ENCODE measurements at places on chromosomes 5 and 9.
A peak's percentile ranks its signal among the peaks of the same experiment; 100 is the strongest.

DNA sequence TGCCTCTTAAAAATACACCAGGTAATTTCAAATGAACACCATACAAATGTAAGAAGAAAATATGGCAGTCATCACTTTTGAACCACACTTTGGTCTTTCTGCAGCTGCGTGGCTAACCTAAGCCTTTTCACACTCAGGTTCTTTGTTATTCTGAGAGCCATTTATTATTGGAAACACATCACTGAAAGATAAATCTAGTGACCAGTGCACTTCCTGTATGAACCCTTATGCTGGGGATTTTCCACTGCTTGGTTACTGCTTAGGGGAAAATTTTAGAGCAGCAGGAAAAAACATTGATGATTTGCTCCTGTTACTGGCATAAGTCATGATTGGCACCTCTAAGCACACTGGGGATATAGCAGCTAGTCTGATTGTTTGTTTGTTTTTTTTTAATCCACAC is 58.6 kb upstream of the RANBP3L start:
- DNase-seq, result no peak

- DNase-seq, result no peak
Measured at GRCh38 chr9:101758304-101758930, 20.0 kb upstream of the GRIN3A start.

DNA sequence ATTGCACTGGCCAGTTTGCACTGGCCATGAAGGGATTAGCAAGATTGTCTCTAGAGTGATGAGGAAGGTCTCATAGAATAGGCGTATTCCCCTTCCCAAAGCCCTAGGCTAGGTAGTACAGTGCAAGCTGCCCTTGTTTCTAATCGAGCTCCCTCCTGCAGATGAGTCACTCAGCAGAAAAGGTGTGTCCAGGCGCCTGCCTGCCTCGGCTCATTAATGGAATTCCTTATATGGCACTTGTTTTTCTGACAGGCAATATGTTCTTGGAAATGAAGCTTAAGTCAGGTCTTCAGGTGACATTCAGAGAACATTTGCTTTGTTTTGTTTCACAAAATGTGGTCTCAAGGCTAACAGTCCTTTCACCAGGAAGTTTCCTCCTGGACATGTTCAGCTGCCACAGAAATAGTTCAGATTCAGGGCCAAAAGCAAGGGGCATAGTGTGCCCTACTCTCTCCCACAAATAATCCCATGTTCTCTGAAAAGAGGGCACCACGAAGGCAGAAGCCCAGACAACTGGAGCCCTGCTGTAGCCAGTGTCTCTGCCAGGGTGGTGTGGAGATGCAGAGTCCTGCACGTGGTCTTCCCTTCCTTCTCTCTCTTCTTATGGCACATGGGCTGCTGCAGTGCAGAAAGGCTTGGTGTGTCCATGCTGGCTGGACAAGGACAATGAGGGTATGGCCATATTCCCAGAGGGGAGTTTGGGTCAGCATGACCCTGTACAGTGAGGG is 281.1 kb upstream of the MAP3K1 start:
- peak; percentile 76 for DNase-seq

GRCh38 chr5:40266952-40267351 is 412.8 kb upstream of the PTGER4 start:
- no peak for DNase-seq

GRCh38 chr9:110799396-110799795 is 130.8 kb downstream of the MUSK start:
- no peak for DNase-seq

DNA sequence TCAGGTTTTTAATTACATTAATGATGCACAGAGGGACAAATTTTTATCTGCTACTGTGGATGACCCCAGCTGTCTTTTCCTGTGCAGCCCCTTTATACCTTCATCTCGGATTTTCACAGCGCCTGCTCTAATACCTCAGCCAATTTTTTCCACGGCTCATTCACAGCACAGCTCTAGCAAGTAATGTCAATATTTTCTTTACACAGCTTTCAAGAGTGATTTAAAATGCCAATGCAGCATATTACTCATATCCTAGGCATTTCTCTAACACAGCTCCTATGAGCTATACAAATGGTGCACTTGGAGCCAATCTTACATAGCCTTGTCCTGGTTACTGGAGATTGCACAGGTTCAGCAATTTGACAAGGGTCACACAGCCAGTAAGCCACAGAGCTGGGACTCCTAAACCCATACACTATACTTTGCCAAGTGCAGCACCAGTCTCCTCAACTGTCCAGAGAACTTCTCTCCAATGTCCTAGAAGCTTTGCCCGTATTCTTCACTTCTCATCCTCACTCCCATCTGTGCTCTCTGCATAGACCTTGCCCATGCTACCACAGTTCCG is 661.8 kb downstream of the DTWD2 start:
- DNase-seq, result peak; percentile 85

GRCh38 chr5:159402311-159402710 is 72.0 kb upstream of the IL12B start:
- DNase-seq, result peak; percentile 14

DNA sequence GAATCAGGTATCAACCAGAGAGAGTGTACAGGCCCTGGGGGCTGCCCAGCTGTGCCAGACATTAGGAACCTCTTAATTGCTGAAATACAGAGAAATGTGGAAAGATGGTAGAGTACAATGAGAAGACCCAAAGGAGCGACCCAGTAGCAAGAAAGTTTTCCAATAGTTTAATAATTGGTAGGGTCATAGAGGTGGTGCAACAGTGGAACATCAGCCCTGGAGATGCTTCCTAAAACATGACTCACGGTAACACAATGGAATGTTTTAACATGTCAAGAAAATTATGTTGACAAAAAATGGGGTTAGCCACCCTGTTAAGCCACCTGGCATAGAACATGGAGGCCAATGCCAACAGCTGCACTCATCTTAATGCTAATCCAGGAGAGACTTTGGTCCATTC is 284.1 kb downstream of the ELAVL2 start:
- no peak for DNase-seq

DNA sequence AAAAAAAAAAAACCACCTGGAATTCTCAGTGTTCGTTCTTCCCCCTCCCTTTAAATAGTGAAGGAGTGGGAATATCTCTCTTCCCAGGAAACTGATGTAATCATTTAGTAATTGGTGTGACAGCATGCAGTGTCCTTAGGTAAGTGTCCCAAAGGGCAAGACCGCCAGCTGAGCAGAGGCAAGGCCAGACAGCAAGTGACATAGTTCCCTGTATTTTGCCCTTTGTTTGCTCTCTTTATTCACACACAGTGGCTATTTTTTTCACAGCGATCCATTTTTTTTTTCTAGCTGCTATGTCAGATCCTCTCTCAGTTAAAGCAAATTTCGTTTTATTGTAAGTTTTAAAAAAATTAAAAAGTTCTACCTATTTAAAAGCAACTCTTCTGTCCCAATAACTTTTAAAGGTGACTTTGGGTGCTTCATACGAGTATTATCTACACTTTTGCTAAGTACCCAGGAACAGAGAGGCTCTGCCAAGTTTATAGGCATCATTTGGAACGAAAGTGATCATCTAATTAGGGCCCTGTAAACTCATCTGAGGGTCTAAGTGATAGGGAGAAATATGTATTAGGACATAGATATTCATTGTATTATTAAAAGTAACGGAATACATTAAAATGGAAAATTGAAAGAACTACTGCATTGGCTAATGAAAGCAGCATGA is 98.2 kb upstream of the ALDH1A1 start:
- no peak for DNase-seq

- DNase-seq, result peak; percentile 55
Measured at GRCh38 chr9:107243742-107244141, 39.3 kb upstream of the RAD23B start.

DNA sequence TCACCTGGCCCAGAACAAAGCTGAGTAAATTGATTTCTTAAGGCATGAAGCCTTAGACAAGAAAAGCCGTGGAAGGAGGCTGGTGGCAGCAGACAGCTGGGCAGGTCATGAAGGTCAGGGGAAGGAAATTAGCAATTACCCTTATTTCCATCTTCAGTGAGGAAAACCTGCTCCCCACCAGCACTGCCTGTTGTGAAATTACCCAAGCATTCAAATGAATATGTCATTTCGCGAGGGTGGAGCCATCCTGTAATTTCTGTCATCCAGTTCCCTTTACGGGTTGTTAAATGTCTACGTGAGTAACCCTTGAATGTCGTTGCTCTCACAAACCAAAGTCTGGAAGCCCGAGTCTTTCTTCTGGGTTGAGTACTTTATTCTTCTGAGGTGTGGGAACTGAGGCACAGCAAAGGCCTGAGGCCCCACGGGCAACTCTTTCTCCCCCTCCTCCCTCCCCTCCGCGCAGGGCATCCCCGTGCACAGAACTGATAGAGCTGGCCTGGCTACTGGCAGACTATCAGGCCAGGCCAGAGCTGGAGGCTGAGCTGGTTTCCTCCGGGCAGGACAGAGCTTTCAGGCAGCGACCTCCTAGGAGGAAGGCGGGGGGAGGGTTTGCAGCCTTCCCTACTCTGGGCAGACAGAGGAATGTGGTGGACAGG is 22.0 kb upstream of the AK3 start:
- no peak for DNase-seq

DNA sequence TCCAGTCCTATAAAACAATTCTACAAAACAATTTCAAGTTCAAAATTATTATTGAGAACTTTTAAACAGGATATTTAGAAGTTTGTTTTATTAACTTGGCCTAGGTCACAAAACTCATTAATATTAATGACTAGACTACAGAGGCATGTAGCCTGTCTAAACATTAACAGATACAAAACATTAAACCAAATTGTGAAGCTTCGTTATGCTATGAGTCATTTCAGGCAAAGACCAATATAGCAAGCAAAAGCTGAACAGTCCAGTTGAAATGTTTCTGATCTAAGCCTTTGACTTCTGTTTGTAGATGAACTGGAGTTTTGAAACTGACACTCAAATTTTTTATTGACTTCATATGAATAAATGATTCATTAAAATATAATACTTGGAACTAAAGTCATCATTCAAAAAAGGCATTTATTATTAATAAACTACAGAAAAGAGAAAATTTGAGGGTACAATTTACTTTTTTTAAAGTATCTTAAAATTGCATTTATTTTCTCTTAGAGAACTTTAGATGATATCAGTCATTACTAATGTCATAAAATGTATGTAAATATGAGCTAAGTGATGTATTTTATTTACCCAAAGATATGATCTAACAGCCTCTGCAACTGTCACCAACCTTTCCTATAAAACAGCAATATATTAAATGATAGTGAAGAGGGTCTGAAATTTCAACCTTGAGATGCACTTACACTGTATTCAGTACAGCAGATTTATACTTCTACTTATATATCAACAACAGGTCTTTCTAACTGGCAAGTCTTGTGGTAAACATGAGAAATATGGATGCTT is 188.8 kb downstream of the COMMD10 start:
- peak; percentile 91 for DNase-seq

DNA sequence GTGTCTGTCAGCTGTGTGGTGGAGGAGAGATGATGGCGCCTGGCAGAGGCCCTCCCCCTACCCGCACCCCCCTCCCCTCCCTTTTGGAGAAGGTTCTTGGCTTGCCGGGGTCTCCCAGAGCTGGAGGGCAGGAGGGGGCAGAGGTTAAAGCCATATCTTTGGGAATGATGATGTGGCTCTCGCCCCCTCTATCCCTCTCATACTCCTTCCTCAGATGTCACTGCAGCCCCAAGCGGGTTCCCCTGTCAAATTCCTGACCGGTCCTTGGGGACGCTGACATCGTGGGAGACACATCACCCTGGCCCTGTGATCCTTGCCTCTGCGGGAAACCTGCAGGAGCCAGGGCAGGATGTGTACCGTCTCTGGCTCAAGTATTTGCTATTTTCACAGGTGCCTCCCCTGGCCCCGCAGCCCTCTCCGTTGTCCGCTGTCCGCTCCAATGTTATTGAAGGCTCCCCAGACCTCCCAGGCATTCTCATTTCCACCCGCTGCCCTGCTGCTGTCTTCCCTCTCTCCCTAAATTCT is 109.5 kb downstream of the FOXD1 start:
- no peak for DNase-seq

DNA sequence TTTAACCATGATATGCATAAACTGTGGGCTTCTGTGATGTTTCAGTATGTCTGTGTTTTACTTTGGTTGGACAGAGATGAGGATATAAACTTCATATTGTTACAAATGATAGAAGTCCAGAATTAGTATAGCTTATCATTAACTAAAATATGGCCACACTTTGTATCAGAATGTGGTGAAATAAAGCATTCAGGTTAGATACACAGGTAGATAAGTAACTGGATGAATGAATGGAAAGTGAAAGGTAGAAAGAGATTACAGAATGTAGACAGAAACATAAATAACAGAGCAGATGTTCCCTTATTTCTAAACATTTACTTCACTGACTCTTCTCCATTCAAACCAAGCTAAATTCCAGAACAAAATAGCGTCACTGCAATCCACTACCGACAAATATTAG is 1033.8 kb downstream of the CDH18 start:
- DNase-seq, result no peak

DNA sequence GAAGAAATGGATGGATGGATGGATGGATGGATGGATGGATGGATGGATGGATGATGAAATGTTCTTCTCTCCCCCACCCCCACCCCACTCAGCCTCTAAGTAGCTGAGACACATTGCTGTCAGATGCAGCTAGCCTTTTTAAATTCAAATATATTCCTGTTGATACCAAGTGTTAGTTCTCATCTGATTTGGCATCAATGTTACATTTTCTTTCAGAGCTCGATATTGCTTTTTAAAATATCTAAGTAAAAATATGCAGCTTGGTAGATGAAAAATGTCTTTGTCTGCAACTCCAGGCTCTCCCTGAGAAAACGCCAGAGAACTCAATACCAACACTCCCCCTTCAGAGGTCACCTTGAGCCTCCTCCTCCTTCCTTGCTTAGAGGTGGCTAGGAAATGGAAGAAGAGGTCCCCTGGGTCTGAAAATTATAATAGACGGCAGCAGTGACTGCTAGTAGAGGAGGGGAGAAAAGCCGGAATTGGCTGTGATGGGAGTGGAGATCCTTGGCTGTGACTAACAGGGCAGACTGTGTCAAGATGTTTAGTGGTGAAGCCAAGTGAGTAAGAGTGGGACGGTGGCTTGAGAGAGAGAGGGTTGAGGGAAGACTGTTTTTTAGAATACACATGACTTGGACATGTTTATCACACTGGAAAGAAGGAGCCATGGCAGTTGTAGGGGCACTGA is 156.0 kb downstream of the ZNF462 start:
- peak; percentile 44 for DNase-seq

DNA sequence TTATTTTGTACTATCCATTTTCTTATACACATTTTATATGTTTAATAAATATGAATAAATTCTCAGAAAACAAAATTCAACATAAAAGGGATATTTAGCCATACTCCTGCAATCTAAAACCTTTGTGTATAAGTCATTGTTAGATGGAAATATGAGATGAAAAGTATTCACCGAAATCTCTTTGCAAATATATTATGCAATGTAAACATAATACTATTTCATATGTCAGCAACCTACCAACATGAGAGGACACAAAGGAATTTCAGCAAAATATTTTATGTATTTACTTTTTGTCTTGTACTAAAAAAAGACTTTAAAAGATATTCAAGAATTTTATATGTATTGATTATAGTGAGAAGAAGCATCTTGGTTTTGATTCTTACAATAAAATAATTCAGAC is 1623.4 kb downstream of the EFNA5 start:
- DNase-seq, result no peak

- DNase-seq, result no peak
Measured at GRCh38 chr5:57416278-57416994, 66.2 kb downstream of the ACTBL2 start.

All from kidney glomerular epithelial cell (primary cell).